Stimulated activated CD4-positive, alpha-beta T cell treated with anti-CD3 and anti-CD28 coated beads, Interleukin-1b, Interleukin-23, amount 100 ng/mL, for 1 hour (primary cell): ENCODE measurements at places on chromosomes 4 and X.

- DNase-seq, result no peak
These were observed 76.4 kb downstream of the RAPGEF2 start for GRCh38 chr4:159178979-159179969.

DNA sequence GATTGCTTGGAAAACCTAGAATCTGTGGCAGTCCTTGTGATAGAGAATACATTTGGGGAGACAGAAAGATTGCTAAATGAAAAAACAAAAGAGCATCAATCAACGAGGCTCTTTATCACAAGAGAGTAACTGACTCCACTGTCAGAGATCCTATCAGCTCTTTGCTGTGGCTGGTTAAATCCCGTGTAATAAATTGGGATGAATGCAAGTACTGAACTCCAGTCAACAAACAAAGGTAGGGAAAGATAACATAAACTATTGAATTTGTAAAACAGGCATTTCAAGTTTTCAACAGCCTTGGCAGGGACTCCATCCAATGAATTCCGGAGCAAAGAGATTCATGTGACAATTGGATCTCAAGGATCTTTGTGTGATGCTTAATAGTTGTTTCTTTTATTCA lies 21.3 kb downstream of the MMRN1 start:
- DNase-seq, result no peak

DNA sequence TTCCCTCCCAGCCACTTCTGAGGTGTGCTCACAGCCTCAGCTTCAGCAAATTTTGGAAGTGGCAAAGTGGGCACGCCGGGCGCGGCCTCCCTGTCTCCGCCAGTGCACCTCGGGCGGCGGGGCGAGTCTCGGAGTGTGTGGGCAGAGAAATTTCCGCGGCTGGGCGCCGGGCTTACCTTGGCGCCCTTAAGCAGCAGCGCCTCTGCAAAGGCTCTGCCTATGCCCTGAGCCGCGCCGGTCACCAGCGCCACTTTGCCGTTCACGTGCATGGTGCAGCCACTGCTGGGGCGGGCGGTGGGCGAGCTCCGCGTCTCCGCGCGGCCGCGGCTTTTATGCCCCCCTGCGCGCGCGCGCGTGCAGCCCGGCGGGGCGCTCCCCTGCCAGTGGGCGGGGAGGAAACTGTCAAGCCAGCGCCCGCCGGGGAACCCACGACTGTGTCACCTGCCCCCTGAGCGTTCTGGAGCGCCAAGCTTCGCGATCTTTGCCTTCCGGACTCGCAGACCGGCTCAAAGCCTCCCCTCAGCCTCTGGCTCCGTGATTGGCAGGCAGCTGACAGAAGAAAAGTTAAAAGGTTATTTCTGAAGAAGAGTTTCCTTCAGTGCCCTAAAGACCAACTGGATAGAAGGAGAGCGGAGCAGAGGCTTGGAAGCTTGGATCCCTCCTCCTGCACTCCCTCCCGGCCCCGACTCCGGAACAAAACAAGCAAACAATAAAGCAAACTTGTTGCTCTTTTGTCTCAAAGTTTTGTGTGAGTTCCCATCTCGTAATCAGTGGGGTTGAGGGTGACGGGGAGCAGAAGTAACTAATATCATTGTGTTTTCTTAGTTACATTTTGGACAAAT lies at the start of gene HPGD:
HPGD (minus strand) TSS at position 306 of the 842 bp plus-strand sequence; CDS start at position 269, 37 bp downstream.
- no peak for DNase-seq

- no peak for DNase-seq
These were observed 5.3 kb downstream of the PLXNB3 start for GRCh38 chrX:153769158-153769864.

GRCh38 chrX:129678614-129679195 lies 23.9 kb upstream of the APLN start:
- DNase-seq, result no peak

GRCh38 chrX:40158036-40158706 lies 60.4 kb upstream of the BCOR start:
- no peak for DNase-seq

- DNase-seq, result no peak
These were observed 325.2 kb upstream of the BMP3 start for GRCh38 chr4:80705311-80705710.

DNA sequence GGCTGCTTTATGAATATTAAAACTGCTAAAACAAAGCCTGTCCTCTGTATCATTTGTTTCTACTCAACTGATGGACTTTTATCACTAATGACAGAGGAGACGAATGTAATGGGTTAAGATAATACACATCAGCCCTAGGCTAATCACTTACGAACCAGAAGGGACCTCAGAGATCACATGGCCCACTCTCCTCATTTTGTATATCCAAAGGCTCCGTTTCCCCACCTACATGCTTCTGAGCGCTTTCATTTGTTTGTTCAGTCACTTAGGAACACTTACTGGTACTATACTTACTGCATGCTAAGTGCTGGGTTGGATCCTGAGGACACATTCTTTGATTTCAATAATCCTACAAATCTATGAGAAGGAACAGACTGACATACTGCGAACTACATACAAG lies 169.3 kb downstream of the CEP135 start:
- DNase-seq, result no peak

GRCh38 chr4:78057600-78058550 lies 752 bp downstream of the FRAS1 start:
- no peak for DNase-seq

DNA sequence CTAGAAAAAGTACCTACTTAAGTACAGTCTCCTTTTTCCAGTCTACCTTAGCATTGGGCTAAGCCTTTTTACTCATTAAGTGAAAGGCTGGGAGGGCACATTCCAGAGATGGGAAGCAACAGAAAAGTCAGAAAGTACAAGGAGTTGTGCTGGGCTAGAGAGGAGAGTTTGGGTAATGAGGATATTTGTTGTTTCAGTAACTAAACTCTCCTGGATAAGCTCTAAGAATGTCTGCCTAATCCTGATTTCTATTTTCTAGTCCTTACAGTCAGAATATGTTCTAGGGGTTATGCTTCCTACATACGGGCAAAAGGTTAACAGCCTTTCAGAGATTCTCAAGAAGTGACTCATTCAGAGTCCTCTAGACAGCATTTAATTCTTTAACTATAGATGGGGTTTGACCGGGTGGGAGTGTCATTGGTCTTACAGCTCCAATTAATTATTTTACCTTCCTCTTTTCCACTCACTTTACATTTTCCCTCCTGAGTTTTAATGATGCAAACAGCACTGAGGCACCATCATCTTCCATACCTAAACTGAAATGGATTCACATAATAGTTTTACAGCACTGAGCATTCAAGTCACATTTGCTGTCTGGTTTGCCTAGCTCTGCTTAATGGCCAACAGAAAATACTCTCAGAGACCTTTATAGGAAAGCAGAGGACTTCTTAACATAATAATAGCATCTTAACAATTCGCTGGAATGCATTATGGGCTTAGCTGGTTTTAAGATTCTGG lies 42.9 kb downstream of the USP26 start:
- DNase-seq, result no peak

DNA sequence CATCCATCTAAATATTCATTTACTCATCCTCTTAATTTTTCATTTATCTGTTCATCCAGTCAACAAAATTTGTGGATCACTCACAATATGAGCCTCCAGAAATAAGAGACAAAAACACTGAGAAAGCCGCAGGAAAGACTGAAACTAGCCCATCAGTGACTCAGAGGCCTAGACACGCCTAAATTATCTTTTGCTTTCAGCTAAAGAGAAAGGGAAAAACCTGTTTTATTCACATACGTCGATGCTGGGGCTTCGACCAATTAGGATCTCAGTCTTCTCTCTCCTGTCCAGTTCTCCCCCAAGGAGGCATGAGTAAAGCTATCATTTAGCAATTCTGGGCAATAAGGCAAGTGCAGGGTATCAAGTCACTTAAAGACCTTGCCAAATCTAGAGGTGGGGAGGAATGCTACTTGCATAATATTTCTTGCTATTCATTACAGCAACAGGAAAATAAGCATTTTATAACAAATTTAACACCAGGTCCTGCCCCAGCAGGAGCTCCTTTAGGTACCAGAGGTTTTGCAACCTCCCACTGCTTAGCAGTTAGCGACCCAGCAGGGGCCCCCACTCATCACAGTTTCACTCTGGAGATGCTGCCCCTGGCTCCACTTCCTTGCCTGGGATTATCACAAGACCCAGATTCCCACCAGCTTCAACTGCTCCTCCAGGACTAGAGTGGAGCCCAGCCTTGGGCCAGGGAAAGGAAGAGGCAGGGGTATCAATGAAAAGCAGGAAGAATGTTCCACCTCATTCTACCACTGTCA lies 30.1 kb upstream of the TMEM154 start:
- no peak for DNase-seq

DNA sequence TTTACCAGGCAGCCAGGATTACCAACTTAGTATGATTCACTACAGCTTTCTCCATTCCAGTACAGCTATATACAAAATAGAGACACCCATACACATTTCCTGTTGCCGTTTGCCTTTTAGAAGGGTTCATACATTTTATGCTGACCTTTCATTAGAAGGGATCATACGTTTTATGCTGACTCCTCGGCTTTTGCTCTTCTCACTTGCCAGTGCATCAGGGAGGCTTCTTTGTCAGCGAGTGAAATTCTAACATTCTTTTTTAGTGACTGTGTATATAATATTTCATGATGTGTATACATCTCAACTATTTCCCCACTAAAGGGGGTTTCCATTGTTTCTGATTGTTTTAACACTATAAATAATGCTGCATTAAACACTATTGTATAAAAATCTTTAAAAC lies 552.6 kb downstream of the TRIML1 start:
- DNase-seq, result no peak

DNA sequence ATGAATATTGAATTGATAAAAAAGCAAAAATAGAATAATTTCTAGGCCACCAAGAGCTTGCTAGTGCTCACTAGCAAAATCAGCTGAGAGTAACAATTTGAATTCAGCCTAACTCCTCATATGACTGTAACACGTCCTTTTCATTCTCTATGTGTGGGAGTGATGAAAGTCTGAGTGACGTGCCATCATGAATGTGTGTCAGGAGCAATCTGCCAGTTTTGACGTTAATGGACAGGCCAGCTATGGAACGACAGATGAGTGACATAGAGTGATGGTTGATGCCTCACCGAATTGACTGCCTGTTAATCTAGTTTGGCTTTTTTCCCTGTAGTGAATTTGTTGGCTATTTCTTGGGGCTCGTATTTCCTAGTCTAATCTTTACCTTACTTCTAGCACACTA lies 200.7 kb downstream of the TLL1 start:
- no peak for DNase-seq

- no peak for DNase-seq
These were observed 239.4 kb downstream of the SPATA18 start for GRCh38 chr4:52290466-52290865.
